ENCODE measurements at places on chromosomes 5 and 9.

GRCh38 chr9:93089481-93089991 lies 6.5 kb upstream of the CARD19 start:
- DNase-seq: no peak

GRCh38 chr9:112783551-112783954 lies 33.0 kb downstream of the SNX30 start:
- no peak for DNase-seq

- peak; percentile 48 for DNase-seq
Observed at GRCh38 chr5:137737349-137738131, 1.7 kb upstream of the KLHL3 start.

DNA sequence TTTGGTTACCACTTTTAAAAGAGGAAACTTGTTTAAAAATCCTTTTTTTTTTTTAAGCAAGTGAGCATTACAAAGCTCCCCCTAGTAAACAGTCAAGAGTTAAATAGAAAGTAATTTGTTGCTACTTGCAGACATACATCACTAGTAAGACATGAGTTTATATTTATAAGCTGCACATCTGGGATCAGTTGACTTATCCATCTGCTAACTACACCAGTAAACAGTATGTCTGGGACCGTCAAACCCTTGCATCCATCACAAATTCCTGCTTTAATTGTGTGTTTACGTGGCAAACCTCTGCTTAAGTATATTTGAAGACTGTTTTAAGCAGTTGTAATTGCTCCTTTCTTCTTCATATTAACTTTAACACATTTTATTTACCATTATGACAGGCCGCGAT lies 146.8 kb downstream of the EBF1 start:
- no peak for DNase-seq

DNA sequence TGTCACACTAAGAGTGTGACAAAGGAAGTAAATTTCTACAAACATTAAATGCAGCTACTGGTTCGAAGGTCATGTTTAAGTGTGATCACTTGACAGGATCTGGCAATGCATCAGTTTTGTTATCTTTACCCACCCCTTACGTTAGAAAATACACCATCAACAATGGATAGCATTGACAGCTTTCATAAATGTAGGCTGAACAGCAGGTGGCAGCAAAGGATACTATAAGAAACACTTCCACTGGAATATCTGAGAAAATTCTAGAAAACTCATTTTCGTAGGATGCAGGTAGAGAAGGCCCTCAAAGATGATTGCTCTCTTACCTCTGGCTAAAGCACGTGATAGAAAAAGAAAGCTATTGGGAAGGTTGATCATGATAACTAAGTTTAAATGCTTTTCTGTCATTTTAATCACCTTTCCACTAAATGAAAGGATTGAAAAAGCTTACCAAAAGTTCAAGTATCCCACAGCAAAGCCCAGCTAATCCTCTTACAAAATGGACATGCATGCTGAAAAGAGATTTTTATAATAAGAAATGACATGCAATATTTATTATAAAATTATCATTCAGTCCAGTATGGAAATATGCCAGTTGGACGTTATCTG lies 292.5 kb downstream of the PARP8 start:
- no peak for DNase-seq

GRCh38 chr5:142293486-142293885 lies 31.3 kb downstream of the SPRY4 start:
- no peak for DNase-seq

- no peak for DNase-seq
Observed at GRCh38 chr5:25688156-25688555, 1043.4 kb upstream of the CDH10 start.

DNA sequence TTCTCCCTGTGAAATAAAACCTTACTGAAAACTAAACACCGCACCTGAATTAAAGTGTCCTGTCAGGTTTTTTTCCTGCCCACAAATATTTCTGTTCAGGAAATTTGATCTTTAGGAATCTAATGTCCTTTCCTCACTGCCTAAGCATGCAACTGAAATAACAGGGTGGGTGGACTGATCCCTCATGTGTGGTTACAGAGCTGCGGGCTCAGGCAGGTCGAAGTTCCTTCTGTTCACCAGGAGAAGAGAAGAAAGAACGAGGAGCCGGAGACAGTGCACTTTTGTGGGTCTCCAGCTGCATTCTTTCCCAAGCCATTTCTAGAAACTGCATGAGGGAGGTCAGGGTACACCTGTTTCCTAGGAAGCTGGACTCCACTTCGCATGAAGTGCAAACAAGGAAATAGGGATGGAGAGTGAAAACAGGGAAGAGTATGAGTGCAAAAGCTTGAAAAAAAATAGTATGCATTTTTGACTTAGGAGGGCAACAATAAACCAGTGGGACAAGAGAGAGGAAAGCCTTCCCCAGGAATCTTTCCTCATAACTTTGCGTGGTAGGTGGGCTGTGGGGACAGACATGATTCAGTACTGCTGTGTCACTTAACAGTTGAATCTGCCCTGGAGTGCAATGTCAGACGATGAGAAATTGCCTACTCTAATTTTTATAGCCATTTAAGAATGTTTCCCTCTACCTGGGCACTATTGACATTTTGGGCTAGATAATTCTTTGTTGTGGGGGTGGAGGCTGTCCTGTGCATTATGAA lies 60.3 kb downstream of the GCNT1 start:
- no peak for DNase-seq

DNA sequence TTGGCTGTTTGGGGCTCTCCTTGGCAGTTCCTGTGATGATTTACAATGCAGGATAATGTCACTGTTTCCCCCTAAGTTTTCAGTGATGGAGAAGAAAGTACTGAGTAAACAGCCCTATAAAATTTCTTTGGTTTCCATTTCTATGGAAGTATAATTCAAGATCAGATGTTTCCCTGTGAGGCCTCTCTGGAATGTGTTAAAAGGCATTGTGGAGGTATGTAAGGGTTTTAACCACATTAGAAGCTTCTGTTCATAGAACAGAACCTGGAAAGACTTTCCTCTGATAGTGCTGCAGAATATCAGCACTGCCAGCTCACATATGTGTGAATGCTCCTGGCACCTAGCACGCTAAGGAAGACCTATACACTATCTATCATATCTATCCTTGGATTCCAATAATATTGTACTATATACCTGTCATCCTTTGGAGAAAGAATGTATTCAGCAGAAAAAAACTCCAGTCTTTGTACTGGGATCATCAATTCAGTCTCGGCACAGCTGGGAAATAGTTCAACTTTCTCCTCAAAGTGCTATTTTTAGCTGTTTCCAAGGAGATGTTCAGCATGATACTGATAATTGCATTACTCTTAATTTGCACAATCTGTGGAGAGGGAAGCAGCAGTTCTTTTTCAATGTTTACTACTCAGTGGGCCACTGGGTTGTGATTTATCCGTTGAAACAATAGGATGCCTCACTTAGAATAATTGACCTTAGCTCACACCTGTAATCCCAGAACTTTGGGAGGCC lies 21.9 kb downstream of the TTC1 start:
- DNase-seq: no peak

DNA sequence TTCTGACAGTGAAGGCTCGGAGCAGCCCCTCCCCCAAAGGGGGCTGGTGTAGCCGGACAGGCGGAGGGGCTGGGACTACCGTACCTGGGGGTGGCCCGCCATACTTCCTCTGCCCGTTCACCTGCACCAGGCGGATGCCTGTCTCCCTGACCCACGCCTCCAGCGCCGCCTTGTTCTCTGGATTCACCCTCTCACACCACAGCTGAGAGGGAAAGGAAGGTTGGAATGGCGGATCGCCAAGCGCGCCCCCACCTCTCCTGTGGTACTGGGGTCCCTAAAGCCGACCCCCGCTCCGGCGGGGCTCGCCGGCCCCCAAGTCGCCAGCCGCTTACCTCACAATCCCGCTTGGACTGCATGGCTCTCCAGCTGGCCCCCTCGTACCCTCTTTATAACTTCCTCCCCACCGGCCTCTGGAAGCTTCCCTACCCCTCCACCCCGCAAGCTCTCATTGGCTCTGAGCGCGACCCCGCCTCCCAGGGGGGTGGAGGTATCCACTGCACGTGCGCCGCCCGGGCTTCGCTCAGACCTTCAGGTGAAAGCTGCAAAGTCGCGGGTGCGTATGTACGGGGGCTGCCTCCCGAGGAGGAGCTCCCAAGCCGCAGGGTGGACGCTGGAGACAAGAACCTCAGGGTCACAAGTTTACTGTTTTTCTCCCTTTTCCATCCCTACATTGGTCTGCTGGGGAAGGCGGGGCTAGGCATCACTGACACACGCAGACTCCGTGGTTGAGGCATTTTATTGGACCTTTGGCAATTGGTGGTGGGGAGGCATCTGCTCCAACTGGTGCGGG lies at the start of gene DND1:
DND1 (minus strand) TSS at position 390 of the 790 bp plus-strand sequence; CDS start at position 356, 34 bp downstream.
- no peak for DNase-seq

DNA sequence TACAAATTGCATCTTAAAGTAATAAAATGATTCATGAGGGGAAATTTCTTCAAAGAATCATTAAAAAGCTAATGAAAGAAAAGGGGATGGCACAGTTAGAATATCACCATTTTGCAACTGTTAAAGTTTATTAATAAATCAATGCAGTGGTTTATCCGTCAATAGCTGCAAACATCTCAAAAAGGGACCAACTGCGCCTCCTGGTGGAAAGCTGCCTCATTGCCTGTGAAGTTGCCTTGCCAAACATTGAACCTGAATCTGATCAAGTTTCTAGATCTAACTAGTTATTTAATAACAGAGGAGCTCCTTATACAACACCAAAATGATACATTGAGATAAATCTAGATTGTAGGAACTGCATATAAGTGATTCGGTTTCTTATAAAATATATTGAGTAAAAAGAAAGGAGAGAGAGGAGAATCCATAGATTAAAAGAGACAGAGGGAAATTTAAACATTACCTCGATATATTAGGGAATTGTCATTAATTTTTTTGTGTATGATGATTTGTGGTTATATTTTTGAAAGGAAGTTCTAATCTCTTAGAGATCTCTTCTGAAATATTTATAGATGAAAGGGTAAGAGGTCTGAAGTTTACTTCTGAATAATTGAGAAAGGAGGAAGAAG lies 6.9 kb upstream of the NDUFB6 start:
- DNase-seq: peak; percentile 87

DNA sequence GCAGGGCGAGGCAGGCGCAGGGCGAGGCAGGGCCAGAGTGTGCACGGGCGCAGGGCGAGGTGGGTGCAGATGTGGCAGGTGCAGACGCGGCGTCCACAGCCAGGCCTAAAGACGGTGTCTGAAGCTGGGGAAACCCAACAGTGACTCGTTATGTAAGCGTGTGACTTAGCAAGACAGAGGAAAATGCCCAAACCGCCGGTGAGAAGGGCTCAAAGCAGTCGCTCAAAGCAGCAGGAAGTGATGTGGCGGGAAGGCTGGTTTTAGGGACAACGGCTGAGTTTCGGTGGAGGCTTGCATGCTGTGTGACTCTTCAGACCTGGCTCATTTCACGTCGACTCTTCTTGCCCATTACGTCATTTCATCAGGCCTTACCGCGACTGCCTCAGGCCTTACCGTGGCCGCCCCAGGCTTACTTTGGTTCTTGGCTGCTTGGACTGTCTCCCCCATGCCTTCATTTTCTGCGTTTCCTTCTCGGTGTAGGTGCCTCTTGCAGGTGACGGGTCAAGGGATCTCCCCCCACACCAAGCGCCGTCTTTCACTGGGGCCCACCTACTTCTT lies 50.5 kb upstream of the EXOC3 start:
- DNase-seq: peak; percentile 97

DNA sequence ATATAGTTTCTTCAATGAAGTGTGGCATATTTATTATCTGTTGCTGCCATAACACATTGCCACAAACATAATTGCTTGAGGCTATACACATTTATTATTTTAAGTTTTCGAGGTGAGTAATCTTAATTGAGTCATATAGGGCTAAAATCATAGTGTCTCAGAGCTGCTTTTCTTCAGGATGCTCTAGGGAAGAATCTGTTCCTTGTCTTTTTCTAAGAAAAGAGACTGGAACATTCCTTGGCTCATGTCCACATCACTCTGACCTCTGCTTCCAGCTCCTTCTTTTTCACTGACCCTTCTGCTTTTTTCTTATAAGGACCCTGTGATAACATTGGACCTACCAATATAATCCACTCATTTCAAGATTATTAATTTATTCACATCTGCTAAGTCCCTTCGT lies 632.4 kb upstream of the TYRP1 start:
- no peak for DNase-seq

DNA sequence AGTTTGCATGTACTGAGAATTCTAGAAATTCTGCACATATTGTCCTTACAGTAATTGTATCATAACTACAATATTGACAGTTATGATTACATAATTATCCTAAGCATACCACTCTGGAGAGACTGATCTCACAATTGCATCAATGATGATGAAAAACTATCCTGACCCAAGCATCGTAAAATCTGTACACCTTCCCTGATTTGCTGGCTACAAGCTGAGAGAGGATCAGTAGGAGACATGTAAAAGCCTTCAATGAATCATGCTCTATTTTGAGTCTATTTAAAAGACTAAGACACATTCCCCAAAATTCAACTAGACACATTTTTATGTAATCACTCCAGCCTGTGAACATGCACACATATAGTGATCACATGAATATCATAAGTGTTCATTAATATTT lies 1833.8 kb downstream of the EFNA5 start:
- no peak for DNase-seq

GRCh38 chr5:90381213-90381929 lies 28.2 kb downstream of the CETN3 start:
- no peak for DNase-seq

GRCh38 chr9:94277885-94278536 lies 18.9 kb downstream of the ZNF169 start:
- DNase-seq: no peak

GRCh38 chr5:96342581-96342980 lies 90.5 kb downstream of the PCSK1 start:
- DNase-seq: no peak

DNA sequence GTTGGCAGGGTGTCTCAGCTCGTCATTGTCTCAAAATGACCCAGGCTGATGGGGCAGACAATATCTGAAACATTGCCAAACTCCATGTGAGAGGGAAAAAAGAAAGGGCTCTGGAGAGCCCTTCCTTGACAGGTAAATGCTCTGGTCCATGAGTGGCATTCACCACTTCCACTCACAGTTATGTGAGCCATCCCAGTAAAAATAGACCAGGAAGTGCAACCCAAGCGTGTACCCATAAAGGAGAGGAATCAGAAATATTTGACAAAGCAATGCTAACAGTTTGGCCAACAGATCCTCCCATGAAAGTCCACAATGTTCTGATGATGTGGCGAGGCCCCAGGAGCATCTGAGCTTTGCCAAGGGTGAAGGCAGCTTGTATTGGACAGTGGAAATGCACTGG lies 49.4 kb downstream of the ASTN2 start:
- DNase-seq: no peak

DNA sequence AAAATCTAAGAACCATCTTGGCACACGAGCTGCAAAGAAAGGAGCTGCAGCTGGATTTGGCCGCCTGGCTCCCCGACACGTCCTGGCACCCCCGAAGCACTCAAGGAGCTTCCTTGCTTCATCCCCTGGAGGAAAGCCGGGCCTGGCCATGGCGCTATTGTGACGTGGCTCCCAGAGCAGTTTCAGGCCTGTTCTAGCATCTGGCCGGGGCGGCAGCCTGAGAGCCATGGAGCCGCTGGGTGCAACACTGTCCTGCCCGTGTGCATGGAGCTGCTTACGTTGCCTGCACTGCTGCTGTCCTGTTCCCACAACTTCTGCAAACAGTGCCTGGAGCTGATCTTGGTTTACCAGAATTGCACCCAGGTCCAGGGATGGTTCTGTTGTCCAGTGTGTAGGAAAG lies 63.5 kb downstream of the PTPDC1 start:
- no peak for DNase-seq

- DNase-seq: no peak
Observed at GRCh38 chr5:160287378-160288051, 24.8 kb downstream of the CCNJL start.

- no peak for DNase-seq
Observed at GRCh38 chr5:102511666-102512065, 12.9 kb upstream of the SLCO6A1 start.

GRCh38 chr9:94298949-94299599 lies 29.4 kb downstream of the NUTM2F start:
- DNase-seq: no peak

GRCh38 chr5:179176571-179177230 lies 116.5 kb downstream of the ZNF354C start:
- DNase-seq: no peak

Measured in activated CD8-positive, alpha-beta T cell treated with anti-CD3 and anti-CD28 coated beads for 36 hours (primary cell).